Cerebellar nuclear complex (tissue), 1 donor: ENCODE measurements at places on chromosomes 2 and 18.

GRCh38 chr2:122249673-122250072 lies 494.2 kb downstream of the TSN start:
- DNase-seq: no peak

- no peak for DNase-seq
These were observed 72.7 kb downstream of the MARCHF4 start for GRCh38 chr2:216299588-216299987.

GRCh38 chr2:168626096-168626495 lies 170.0 kb downstream of the CERS6 start:
- DNase-seq: no peak

DNA sequence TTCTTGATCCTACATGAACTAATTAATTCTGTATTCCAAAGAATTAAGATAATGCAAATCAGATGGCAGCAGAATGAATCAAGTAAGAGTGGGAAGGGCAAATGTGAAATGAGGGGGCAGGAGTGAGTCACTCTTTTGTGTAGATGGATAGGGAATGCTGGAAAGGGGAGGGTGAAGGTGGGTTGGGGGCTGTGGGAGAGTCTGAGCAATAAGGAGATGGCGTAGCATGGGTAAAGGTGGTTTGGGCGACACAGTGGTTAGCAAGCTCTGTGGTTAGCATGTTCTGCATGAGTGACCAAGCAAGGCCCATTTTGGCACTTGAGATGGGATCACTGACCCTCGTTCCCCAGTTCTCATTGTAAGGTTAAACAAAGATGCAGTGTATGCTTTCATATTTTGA lies 20.4 kb downstream of the GPD2 start:
- no peak for DNase-seq

DNA sequence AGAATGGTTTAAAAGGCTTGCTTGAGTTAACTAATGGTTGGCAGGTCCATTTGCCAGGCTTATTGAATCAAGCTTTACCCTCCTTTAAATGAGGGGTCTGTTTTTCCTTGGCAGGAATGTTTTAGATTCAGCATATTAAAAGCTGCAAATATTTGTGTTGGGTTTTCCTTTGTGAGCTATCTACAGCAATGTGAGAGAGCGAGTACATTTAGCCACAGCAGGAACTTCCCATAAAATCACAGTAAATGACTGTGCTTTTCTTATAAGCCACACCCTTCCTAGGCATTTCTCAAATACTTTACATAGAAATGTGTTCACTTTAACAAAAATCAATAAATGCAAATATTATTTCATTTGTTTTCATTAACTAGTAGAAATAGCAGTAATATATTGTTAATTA lies 23.9 kb downstream of the CALCRL start:
- DNase-seq: no peak

GRCh38 chr2:205270689-205271088 lies 411.6 kb upstream of the NRP2 start:
- DNase-seq: no peak

DNA sequence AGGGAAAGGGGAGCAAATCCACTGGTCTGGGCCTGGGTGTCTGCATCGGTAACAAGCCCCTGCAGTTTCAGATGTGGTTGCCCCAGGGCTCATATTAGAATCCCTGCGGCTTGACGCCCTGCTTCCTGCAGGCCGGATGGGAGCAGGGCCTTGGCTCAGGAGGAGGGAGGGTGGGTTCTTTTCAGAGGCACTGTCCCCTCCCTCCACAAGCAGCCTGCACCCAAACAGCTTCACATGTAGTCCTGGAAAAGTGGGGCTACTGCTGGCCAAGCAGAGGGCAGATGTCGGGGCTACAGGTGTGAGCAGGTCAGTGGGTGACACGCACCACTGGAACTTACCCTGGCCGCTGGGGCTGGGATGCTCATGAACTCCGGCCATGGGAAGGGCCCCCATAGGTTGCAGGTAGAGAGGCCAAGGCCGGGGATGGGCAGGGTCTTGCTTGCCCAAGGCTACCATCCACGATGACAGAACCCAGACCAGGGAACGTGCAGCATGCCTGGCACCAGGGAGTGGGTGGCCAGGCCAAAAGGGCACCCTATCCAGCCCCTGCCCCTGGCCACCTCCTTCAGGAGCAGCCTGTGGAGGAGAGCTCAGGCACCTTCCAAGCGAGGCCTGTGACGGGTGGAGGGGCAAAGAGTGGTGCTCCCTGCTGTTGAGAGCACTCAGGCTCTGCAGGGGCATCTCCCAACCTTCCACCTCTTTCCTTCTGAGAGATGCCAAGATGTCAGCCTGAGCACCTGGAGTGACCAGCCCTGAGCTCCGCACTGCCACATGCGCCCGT lies 16.8 kb downstream of the ARID5A start:
- no peak for DNase-seq

DNA sequence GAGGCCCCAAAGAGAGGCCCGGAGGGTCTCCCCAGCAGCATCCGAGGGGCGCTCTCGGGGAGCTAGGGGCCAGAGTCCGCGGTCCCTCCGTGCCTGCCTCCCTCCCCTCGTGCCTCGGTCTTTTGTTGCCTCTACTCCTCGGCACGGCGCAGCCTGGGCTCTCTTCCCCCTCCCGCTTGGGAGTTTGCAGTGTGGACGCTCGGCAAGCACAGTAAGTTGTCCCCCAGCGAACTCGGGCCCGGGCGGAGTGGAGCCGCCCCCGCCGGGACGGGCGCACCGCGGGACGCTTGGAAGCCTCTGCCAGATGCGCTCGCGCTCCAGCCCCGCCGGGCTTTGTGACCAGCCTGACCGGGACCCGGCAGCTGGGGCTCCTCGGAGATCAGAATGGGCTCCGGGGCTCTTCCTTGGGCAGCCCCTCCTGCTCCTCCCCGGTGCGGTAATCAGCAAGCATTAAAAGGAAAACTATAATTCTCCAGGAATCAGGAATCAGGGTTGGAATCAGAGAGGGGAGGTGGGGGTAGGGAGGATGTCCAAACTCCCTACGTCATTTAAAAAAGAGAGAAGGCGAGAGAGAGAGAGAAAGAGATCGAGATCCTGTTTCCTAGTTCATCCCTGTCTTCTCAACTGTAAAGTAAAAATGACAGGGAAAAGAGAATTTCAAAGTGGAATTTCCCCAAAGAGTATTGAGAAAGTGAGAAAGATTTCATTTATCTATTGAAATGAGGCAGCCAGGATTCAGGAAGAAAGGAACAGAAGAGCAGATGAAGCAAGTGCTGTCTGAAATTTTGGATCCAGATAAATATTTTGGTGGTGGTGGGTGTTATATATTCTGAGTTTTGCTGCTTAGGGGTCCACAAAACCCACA lies 786 bp upstream of the TMEM200C start:
- no peak for DNase-seq

DNA sequence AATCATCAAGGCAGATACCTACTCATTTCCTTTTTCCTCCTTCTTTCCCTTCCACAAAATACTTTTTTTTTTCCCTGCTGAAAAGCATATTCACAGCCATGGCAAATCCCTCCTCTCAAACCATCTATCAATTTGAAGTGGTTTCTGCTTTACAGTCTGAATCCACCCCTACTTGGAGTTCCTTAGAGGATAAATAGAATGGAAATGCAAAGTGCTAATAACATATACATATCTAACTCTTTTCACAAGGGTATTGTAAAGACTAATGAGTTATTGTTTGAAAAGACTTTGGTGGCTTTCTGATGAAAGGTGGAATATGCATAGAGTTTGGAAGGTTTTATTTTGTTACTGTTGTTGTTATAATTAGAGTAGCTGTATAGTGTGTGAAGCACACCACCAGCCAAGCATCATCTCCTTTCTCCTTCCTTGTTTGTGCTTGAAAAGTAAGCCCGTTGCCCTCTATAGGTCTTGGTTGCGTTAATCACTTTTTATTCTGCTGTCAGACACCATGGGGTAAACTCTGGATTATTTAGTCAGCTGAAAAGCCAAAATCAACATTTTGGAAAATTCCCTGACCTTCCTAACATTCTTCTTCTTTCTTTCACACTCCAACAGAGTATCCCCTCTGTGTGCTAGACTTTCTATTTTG lies 2126.9 kb upstream of the CELF4 start:
- no peak for DNase-seq

GRCh38 chr18:48767090-48767690 lies 183.6 kb downstream of the SMAD7 start:
- no peak for DNase-seq
